Liver (tissue), 10 donors: ENCODE measurements at places on chromosomes 5 and 9.

DNA sequence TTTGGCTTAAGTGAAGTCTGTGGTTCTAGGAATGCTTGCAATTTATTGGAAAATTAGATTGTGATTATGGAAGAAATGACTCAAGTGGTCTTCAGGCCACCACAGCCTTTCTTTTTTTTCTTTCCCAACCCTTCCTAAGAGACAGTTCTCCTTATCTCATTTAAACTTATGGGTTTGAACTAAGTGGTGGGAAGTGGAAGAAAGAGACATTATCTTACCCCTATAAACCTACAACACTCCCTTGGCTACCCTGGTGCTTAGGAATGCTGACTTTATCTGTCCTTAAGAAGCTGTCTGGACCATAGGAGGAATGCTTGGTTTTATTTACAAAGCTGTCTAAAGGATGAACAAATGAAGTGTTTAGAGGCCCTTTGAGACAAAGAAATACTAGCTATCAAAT is 5.1 kb upstream of the ERAP1 start:
- no peak for DNase-seq

DNA sequence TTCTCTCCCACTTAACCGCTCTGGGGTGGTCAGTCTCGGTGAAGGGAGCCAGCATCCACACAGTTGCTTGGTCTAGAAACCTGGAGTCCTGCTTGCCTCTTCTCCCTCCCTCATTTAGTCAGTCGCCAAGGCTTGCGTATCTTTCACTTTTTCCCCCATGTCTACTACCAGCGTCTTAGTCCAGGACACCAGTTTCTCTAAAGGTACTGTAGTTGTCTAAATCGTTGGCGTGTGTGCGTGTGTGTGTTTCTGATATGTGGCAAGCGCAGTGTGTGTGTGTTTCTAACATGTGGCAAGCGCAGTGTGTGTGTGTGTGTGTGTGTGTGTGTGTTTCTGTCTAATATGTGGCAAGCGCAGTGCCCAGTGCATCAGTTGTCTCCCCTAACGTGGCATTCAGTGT is 641 bp downstream of the ATP6V1G1 start:
- peak; percentile 45 for DNase-seq

DNA sequence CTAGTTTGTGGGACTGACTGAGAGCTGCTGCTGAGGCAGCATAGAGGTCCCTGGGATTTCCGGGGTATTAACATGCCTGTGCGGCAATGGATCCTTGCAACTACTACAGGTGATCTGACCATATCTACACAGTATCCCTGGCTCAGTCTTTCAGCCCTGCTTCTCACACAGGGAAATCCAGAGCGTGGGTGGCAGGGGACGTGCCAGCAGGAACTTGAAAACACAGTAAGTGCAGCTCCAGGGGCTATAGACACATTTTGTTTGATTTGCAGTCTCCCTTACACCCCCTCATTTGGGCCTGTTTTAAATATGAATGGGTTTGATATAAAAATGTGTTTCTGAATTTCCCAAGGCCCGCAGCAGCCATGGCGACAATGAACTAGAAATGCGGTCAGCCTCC is 209.5 kb downstream of the DCP2 start:
- no peak for DNase-seq

GRCh38 chr5:84693256-84693655 is 308.6 kb upstream of the EDIL3 start:
- DNase-seq: no peak

DNA sequence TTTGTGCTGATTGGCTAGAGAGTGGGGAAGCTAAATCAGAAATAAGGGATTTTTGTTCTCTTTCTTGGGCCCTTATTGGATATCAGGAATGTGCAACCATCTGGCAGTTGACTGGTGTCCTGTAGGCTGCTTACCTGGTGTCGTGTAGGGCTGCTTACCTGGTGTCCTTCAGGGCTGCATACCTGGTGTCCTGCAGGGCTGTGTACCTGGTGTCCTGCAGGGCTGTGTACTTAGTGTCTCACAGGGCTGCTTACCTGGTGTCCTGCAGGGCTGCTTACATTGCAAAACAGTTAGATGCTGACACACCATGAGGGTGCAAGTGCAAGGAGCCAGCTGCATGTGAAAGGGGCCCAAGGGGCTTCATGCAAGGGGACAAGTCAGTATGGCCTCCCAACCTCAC is 249.3 kb downstream of the ICE1 start:
- DNase-seq: no peak

- DNase-seq: no peak
Observed at GRCh38 chr5:97550164-97550563, 367.1 kb upstream of the RIOK2 start.

DNA sequence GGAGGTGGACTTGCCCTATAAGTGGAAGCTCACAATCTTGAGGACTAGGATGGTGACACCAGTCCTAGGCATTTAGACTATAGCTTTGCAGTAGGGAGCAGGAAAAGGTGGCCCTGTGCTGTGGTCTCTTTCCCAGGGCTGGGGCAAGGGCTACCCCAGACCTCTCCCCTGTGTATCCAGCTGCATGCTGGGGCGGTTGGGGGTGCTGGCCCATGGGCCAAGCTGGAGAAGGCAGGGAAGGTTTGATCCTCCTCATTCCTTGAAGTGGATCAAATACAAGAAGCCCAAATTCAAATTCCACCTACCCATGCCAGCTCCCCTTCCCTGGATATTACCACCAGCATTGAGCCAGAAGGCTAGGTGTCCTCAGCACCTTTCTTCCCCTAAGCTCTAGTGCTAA is 2.2 kb upstream of the PTGS1 start:
- no peak for DNase-seq

GRCh38 chr5:111229871-111230810 is 6.0 kb downstream of the CAMK4 start:
- DNase-seq: no peak

DNA sequence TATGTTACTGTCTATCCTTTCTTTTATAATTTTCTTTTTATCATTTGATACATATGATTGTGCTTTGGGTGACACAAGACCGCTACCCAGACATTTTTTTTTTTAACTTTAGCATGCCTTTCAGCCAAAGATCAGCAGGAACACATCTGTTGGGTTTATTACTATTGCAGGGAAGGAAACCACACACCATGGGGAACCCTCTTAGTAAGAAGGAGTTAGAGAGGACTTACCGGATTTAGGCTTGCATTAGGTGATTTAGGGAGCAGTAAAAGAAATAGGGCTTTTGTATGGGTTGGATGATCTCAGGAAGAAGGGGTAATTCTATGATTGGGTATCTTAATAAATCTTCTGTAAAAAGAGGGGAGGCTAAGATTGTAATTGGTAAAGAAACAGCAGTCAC is 138.2 kb downstream of the SNX18 start:
- no peak for DNase-seq

- DNase-seq: no peak
Observed at GRCh38 chr5:153827397-153827796, 211.3 kb downstream of the FAM114A2 start.

- no peak for DNase-seq
Observed at GRCh38 chr5:101720033-101720432, 576.1 kb downstream of the SLCO4C1 start.

DNA sequence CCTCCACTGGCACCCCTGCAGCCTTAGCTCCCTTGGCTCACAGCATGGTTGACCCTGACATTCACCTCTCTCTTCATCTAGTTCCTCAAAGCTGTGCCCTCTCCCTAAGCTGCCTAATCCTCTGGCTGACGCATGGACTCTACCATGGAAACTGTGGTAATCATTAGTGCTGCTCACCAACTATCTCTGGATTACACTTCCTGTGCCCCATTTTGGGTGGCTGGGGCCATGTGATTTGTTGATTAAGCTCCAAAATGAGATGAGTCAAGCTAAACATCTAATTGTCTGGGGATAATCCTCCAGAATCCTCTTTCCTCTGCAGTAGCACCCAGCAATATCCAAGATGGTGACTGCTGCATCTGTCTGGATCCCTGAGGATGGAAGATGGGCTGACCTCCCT is 264.4 kb downstream of the SH3GL2 start:
- DNase-seq: no peak

DNA sequence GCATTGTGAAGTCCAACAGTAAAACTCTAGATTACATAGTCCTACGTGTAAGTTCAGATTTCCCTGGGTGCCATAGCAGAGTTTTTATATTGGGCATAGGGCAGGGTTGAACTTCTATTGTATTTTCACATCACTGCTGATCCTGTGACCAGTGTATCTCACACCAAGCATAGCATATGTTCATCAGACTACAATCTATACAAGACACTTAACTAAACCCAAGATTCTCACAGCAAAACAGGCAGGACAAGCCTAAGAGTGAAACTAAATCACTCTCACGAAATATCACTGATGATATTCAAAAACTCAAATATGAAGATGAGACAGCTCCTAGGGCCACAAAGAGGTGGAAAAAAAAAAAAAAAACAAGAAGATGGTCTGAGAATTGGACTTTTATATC is 3.2 kb upstream of the PPP1R2B start:
- DNase-seq: no peak

- peak; percentile 63 for DNase-seq
Observed at GRCh38 chr5:33936004-33936380, 194 bp upstream of the RXFP3 start.

DNA sequence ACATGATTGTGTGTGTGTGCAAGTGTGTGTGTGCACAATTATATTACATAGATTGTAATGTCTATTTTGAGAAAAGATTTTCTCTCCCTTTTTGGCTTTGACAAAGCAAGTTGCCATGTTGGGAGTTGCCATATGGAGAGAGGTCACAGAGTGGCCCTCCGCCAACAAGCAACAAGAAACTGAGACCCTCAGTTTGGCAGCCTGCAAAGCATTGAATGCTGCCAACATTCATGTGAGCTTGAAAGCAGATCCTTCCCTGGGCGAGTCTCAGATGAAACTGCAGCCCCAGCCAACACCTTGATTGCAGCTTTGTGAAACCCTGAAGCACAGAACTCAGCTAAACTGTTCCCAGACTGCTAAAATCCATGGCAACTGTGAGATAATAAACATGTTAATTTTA is 498.0 kb downstream of the NR2F1-AS1 start:
- DNase-seq: no peak

DNA sequence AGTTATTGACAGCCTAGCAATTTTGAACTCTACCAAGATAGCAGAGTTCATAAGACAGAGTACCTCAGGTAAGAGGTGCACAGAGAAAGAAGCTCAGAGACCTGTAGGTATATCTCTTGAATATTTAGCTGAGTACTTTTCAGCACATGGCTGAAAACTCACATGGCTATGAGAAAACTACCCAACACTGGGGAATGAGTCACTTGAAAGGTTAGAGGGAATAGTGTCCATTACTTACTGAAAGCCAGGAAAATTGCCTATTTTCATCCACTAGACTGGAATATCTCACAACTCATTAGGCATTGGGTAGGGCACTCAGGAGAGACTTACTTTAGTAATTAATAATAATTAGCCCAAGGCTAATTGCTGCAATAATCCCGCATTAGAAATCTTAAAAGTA is 8.3 kb downstream of the TSLP start:
- no peak for DNase-seq

GRCh38 chr5:6766604-6767093 is 53.4 kb downstream of the TENT4A start:
- no peak for DNase-seq

DNA sequence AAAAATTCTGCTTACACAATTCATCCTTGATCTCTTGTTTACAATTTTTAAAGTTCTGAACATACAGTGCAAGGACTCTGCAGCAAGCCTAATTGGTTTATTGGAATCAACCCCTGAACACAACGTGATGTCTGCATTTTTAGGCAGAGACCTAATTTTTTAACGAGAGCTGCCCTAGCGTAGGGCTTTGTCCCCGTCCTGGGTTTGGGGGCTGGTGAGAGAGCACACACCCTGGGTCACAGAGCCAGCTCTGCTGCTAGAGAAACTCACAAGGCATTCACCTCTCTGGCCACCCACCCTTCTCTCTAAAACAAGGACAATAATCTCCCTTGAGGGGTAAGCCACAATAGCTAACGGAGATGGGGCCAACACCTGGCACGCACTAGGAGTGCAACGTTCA is 28.2 kb downstream of the SH3PXD2B start:
- no peak for DNase-seq
